Mesenteric fat pad (tissue), 1 donor: ENCODE measurements at places on chromosomes 16 and 17.

DNA sequence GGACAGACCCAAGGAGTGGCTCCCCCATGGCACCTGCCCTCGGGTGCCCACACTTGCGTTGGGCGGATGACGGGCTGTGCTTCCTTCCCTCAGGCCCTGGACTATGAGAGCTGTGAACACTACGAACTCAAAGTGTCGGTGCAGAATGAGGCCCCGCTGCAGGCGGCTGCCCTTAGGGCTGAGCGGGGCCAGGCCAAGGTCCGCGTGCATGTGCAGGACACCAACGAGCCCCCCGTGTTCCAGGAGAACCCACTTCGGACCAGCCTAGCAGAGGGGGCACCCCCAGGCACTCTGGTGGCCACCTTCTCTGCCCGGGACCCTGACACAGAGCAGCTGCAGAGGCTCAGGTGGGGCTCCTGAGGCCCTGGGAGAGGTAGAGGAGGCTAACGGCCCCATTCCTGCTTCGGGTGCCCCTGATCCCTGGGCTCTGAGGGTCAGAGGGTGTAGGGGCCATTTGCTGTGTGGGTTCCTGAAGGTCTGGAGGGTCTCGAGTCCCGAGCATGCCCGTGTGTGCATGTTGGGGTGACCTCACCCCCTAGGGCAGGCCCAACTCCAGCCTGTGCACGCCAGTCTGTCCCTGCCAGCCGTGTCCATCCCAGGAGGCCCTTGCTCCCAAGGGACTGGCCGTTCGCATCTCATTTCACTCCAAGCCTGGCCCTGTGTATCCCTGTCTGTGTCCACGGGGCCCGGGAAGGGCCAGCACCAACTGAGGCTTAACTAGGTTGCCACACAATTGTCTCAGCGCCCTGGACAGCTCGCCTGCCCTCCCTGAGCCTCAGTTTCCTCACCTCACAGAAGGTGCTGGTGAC lies 10.0 kb downstream of the SLC22A31 start:
- DNase-seq: no peak

- DNase-seq: no peak
These were observed 534.0 kb downstream of the MAF start for GRCh38 chr16:79066561-79066960.

GRCh38 chr16:17343028-17343427 lies 127.7 kb downstream of the XYLT1 start:
- DNase-seq: no peak

- DNase-seq: no peak
These were observed 1.1 kb upstream of the TEKT3 start for GRCh38 chr17:15342460-15342859.

- no peak for DNase-seq
These were observed 77.6 kb upstream of the MED9 start for GRCh38 chr17:17398943-17399926.

DNA sequence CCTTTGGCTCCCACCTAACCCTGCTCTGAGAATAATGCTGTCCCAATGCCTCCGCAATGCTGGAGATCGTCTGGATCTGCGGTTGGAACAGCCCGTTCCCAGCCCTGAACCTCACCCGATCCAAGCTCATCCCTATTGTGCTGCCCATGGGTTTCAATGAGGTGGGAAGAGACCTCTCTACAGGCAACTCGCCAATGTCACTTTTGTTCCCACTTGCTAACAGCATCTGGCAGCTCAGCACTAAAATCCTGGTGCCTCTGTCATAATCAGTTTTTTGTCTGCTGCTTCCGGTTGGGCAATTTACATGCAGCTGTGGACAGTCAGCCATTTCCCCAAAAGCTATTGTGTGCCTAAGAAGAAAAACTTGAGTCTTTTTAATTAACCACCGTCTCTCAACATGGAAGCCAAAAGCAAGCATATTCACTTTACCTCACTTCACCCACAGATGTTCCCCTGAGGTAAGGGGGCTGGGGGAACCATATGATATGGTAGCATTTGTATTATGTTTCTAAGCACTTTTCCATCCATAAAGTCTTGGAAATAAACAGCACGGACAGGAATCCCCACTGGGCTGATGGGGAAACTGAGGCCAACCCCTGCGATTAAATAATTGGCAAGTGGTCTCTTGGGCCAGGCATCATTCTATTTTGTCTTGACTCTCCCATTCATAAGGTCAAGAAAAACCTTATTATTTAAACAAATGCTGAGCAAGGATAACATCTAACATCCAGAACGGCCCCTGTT lies 159.2 kb upstream of the CDH5 start:
- DNase-seq: no peak

DNA sequence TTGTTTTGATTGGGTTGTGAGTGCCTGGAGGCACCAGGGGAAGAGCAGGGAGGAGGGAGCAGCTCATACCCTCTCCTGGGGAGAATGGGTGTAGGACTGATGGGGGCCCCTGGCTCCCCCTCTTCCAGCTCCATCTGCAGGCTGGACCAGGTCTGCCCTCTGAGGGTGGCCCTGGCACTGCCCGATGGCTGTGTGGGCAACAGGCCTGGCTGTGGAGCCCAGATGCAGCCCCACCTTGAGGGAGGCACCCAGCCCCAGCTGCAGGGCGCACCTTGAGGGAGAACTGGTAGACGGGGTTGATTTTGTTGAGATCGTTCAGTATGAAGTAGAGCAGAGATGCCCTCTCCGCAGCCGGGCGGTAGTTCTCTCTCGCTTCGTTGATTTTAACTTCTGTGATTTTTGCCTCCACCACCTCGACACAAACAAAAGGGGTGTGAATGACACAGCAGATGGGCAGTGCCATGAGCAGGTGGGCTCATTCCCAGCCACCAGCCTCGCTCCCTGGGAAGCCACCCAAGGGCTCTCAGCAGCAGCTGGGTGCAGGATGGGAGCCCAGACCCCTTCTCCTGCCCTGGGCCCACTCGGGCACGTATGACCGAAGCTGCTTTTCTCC lies 71.6 kb downstream of the PGS1 start:
- DNase-seq: no peak

- no peak for DNase-seq
These were observed 155.6 kb upstream of the MON1B start for GRCh38 chr16:77035361-77035760.

GRCh38 chr17:7176841-7177190 lies 2.4 kb downstream of the ASGR1 start:
- DNase-seq: no peak

DNA sequence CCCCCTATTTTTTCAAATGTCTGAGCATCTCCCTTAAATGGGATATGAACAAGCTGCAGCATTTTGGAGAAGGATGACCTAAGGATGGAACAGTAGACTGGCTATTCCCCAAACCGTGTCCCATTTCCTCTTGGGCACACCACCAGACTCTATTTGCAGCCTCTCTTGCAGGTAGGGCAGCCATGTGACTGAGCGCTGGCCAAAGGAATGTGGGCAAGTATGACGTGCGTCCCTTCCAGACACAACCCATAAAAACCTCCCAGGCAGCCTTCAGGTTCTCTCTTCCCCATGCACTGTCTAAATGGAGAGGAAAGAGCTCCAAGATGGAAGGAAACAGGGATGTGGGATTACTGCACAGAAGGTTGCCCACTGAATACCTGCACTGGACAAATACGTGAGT lies 149.7 kb downstream of the CCT6B start:
- no peak for DNase-seq

GRCh38 chr17:7818026-7818425 lies 16.0 kb upstream of the KDM6B start:
- no peak for DNase-seq

GRCh38 chr16:9763505-9763904 lies 418.7 kb downstream of the GRIN2A start:
- DNase-seq: no peak
